ENCODE measurements at places on chromosomes 16 and 17.

- no peak for DNase-seq
Measured at GRCh38 chr17:69254187-69254586, 25.6 kb upstream of the ABCA10 start.

DNA sequence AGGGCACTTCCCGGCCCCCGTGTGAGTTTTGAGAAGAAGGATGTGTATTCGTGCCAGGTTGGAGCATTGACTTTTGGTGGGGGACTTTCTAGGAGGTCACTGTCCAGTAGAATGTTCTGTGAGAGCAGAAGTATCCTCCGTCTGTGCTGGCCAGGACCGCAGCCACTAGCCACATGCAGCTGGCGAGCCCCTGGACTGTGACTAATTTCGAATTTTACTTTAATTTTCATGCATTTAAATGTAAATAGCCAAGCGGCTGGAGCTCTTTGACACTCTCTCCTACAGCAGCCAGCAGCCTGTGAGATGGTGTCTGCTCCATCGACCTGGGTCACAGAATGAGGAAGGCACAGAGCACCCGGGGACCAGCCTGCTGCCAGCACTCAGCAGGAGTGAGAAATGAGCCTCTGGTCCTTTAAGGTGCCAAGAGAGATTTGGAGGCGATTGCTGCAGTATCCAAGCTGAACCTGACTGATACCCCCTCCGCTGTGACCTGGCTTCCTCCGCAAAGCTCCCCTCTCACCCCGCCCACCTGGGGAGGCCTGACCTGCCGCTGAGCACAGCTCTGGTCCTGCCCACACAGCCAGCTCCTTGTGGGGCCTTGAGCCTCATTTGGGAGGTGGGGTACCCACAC is 7.8 kb downstream of the ATP2A3 start:
- DNase-seq = no peak

DNA sequence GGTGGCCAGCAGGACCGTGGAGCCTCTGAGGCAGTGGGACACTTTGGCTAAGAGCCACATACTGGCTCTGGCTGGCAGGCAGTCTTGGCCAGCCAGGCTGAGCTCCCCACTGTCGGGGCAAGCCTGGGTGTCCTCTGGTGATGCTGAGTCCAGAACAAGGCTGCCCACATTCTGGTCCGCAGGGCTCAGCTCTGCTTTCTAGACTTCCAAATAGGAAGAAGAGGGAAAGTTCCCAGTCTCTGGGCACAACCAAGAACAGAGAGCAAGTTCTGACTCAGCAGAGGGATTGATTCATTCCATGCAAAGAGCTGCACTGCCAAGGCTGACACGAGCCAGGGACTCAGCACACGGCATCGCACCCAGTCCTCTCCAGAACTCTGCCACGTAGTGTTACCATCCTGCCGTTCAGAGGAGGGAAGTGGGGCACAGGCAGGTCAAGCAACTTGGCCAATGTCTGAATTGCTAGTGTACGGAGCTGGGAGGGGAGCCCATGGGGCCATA is 58.9 kb downstream of the NOS2 start:
- no peak for DNase-seq

DNA sequence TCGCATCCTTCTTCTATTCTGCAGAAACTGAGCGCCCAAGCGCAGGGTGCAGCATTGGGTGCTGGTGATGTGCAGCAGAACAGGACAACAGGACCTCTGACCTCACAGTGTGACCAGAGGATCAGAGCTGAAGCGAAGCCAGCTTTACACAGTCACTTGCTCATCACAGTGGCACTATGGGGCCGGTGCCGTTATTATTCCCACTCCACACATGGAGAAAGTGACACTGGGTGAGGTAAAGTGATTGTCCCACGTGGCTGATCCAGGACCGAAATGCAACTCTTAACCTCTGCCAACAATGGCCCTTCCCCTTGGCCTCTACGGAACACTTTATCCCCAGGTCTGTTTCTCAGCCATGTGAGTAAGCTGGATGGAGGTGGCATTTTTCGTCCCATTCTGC is 171.2 kb downstream of the C16orf78 start:
- no peak for DNase-seq

- DNase-seq = no peak
Measured at GRCh38 chr17:49708515-49709183, 885 bp upstream of the SLC35B1 start.

GRCh38 chr16:24118126-24118821 is 137.9 kb upstream of the CACNG3 start:
- no peak for DNase-seq

DNA sequence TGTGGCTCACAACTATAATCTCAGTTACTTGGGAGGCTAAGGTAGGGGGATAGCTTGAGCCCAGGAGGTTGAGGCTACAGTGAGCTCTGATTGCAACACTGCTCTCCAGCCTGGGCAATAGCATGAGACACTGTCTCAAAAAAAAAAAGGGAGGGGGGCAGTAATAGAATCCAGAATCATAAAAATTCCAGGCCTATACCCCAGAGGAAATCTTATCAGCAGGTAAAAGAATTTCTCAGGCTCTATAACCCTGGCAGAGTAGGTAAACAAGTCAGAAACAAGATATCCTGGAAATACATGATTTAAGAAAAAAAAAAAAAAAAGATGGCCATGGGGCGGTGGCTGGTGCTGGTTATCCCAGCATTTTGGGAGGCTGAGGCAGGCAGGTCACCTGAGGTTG is 12.9 kb downstream of the SPAG9 start:
- no peak for DNase-seq

- DNase-seq = peak; percentile 45
Measured at GRCh38 chr17:58337210-58337599, 8.6 kb upstream of the TSPOAP1 start.

- no peak for DNase-seq
Measured at GRCh38 chr16:58488531-58488930, 11.4 kb upstream of the NDRG4 start.

DNA sequence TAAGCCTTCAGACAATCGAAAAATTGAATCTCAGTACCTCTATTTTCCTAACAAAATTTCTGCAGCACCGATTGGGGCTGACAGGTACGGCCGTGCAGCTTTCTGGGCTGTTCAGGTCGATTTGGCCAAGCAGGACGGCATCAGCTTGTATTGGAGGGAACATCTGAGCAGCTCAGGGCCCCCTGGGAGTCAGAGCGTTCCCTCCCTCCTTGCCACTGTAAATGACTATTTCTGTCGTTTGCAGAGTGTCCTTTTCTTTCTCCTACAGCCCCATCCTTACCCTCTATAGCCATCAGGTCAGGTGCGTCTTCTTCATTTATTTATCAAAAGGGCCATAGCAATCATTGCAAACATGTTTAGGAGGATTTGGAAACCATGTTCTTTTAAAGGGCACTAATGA is 731.1 kb downstream of the WWOX start:
- no peak for DNase-seq

DNA sequence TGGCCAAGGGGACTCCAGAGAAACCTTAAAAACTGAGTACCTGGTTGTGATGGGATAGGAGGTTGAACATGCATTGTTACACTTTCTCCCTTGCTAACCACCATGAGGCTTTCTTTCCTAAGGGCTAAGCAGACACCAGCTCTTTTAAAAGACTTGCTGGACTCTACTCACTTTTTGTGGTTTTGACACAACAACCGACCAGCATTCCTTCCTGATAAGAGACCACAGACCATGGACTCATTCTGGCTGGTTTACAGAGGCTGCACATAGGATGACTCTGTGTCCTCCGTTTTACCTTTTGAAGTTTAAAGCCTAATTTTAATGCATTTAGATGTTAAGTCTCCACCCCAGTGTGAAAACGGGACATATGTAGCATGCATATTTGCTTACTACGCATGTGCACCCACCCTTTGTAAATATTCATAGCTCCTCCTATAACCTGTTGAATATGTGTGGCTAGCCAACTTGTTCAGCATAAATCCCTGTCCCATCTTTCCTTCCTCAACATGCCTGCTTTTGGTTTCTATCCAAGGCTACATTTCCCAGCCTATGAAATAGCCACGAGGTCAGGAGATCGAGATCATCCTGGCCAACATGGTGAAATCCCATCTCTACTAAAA is 475.9 kb downstream of the GRIN2A start:
- DNase-seq = no peak

DNA sequence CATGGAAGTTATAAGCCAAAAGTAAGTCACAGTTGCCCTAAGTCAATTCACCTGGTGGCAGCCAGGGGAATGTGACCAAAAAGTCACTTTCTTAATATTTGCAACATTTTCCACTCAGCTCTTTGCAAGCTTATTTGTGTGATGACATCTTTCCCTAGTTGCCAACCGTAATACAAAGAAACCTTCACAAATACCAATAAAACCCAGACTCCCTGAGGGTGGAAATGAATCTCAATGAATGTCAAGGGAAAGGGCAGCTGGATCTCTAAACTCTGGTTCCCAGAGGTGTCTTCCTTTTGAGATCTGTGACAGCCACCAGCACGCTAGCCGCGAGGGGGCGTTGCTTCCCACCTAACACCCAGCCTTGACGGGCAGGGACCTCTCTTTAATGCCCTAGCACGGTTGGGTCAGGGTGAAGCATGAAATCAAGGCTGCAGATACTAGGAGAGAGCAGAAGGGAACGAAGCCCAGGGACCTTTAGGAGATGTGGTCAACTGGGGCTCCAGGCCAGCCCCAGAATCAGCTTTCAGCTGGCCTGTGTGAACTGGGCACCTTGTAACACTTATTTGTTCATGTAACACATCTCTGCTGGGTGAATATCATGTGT is 82.2 kb downstream of the CMC2 start:
- no peak for DNase-seq

DNA sequence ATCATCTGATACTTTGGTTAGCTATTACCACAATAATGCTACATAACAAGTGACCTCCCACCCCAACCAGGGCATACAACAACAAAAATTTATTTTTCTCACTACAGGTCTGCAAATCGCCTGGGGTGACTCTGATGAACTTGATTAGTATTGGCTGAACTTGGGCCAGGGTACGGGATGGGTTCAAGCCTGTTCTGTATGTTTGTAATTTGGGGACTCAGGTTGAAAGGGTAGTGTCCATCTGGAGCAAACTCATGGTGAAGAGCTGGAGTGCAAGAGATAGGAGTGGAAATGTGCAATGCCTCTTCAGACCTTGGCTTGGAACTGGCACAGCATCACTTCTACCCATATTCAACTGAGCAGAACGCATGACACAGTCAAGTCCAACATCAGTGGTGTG is 16.3 kb upstream of the NKD1 start:
- DNase-seq = no peak

DNA sequence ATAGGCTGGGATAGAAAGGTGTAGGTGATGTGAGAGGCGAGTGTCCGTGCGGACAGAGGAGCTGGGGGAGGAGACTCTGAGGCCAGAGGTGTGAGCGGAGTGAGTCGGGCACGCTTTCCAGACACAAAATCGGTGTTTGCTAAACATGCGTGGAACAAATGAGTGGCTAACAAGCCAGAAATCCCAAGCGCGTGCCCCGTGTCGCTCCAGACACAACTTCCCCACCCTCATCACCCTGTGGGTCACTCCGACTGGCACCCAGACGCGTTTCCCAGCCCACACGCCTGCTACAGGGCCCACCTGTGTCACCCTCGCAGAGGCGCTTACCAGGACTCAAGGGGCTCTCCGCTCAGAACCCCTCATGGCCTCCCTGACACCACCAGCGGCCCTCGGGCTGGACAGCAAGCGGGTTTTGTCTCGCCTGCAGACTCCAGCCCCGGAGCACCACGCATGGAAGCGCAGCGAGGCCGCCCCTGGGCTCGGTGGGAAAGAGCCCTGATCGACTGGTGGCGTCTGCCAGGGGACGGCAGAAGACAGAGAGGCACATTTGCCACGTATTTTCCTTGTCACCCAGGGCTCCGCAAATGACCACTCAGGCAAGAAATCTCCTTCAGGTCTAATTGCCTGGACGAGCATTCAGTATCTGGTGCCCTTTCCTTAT is 6.0 kb upstream of the RPH3AL start:
- DNase-seq = no peak

GRCh38 chr16:88512728-88513696 is 57.2 kb upstream of the ZC3H18 start:
- DNase-seq = no peak

GRCh38 chr17:17151962-17152361 is 54.2 kb downstream of the PLD6 start:
- DNase-seq = no peak

DNA sequence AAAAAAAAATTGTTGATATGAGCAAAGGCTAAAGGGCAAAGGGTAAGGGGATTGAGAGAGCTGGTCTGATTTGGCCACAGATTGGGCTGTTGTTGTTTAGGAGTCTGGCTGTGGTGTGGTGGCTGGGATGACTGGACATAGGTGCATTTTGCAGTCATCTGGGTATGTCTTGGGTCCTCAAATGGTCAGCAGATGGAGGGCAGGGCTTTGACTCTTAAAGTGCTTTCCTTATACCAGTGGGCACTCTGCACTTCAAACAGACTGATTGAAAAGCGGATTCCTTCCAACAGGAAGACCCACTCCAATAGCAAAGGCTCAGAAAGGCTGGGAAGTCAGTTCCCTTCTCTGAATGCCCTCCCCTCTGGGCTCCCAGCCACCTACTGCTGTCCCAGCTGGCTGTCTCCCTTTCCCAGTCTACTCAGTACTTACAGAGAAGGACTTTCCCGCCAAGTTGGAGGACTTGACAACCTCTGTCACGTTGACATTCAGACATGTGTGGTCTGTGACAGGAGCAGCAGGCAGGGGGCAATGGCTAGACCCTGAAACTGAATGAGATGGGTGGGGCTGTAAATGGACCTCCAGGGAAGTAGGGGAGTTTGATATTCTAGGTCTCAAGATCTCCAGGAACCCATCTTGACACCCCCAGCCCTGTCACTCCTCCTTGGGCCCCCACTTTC is 19.6 kb upstream of the MFSD6L start:
- no peak for DNase-seq

DNA sequence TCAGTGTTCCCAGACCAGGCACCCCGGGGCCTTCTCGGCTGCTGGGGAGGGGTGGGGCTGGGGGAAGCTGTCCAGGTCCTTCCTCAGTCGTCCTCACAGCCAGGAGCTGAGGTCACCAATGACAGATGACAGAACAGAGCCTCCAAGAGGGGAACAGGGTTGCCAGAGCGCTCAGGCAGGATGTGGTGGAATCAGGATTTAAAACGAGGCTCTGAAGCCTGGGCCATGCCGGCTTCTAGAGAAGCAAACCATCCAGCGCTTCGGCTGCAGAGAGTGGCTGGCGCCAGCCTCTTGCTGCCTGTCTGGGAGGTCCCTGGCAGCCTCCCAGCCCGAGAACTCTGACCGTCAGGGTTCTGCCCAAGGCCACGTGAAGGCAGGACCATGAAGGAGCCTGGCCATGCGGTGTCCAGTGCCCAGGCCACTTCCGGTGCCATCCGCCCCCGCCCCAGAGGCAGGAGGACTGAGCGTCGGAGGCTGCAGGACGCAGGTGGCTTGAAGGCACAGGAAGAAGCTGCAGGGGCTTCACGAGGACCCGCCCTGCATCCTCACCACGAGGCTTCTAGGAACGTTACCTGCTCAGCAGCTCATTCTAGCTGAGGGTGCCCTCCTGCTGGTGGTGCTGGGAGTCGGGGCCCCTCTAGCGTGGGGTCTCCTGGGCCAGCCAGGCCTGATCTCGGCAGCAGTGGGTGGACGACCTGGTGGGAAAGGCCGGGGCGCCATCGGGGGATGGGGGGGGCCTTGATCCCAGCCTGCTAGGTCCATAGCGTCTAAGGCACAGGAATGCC is 78.5 kb downstream of the KLHDC4 start:
- no peak for DNase-seq
